ENCODE measurements at places on chromosomes 5 and 9.

GRCh38 chr5:113678924-113679575 is 165.6 kb downstream of the YTHDC2 start:
- no peak for DNase-seq

DNA sequence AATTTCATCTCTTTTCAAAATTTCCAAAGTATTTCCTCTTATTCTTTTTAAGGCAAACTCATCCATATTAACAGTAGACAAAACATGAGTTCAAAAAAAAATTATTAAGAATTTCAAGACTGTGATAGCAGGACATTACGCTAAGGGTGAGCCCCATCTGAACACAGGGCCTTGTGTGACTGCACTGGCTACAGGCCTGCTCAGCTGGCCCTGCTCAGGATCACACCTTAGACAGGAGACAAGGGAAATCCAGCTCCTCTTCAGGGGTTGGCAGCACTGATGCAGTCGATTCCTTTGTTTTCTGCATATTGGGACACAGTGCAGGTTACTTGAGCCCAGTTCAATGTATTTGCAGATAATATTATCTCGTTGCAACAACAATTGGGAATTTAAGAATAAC is 444.7 kb downstream of the PLK2 start:
- DNase-seq: no peak

DNA sequence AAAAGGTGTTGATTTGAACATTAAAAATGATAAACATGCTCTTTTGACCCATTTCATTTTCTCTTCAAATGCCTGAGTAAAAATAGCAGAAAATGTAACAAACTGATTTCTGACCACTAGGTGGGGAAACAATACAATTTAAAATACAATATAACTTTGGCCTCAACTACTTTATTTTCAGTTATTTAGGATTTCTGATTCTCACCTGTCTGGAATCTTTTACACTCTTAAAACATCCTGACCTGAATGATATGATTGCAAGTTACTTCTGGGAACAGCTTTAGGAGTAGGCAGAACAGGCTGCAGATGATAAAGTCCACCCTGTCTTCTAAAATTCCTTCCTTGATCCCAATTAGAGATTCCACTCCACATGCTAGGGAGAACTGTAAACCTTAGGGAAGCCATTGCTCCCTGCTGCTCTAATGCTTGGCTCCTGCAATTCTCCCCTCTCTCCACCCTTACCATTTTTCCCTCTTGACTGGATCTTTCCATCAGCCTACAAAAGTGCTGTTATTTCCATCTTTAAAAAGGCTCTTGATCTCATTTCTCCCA is 70.3 kb downstream of the FYB1 start:
- DNase-seq: no peak

- no peak for DNase-seq
Observed at GRCh38 chr9:96158147-96158546, 143.8 kb downstream of the HSD17B3 start.

DNA sequence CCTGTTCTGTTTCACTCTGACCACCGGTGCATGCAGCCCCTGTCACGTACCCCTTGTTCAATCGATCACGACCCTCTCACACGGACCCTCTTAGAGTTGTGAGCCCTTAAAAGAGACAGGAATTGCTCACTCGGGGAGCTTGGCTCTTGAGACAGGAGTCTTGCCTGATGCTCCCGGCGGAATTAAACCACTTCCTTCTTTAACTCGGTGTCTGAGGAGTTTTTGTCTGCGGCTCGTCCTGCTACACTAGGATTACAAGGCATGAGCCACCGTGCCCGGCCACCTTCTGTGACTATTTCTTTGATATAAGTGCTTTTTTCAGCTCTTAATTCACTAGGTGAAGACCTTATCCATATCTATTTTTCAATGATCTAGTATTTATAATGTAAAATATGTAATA is 167.5 kb downstream of the TTC39B start:
- DNase-seq: no peak

- no peak for DNase-seq
Observed at GRCh38 chr9:68455451-68455850, 85.2 kb downstream of the TMEM252 start.

- DNase-seq: no peak
Observed at GRCh38 chr9:110298043-110298605, 39.5 kb downstream of the TXNDC8 start.

DNA sequence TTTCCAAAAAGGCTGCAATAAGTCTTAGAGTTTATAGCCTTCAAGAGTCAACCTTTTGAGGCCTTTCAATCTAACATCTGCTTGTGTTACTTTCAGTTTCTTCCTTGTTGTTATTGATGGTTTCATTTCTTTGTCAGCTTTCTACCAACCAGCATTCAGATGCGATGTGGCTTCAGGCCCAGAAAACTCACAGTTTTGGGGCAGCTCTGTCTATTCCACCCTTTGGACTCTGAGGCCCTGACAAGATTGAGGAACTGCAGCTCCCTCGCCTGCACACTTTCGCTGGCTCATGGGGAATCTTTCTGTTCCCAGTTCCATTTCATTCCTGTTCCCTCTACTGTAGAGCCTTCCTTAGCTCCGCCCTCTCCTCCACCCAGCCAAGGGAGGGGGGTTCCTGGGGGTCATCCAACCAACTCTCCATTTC is 13.3 kb upstream of the WHRN start:
- no peak for DNase-seq

DNA sequence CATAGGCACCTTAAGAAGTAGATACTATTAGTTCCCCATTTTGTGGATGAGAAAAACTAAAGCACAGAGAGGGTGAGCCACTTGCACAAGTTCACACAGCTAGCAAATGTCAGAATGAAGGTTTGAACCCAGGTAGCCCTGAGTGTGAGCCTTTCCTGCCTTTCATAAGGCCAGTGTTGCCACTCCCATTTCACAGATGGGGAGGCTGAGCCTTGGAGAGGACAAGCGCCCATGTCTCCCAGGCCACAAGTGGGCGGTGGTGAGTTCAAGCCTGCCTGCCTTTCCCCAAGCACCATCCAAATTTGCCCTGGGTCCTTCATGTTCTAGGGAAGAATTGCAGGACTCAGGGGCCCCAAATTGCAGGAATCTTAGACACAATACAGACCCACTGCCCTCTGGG is 50.6 kb downstream of the LHX2 start:
- no peak for DNase-seq

DNA sequence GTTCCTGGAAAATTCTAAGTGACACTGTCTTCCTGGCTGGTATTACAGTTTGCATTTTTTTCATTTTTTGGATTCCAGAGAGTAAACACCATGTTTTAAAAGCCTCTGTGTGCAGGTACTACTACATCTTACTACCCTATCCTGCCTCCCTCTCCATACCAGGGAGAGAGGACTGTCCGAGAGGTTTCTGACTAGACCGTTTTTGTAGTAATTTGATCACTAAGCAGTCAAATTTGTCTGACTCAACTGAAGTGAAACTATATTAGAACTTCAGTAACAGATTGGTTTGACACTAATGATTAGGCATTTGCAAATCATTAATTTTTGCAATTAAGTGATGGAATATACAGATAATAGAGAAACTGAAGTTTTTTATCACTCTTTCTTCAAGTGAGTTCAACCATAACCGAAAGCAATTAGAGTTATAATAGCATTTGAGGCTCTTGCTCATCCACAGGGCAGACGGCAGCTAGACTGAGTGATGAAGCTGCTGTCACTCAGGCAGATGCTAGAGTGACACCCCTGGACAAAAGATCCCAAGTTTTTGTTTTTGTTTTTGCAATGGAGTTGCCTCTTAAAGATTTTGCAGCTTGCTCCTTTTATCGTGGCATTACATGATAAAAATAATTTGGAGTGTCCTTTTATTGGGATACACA is 44.3 kb downstream of the SMARCA2 start:
- no peak for DNase-seq

DNA sequence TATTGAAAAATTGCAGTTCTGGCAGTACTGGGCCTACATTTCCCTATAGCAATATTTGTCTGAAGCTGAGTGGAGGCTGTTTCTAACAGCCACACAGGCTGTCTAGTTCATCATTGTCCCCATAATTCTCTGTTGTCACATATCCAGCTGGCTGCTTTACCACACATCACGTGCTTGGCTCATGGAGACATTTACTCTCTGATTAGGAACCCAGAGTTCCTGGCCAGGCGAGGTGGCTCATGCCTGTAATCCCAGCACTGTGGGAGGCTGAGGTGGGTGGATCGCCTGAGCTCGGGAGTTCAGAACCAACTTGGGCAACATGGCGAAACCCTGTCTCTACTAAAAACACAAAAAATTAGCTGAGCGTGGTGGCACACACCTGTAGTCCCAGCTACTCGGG is 81.4 kb downstream of the PGM5 start:
- DNase-seq: no peak

DNA sequence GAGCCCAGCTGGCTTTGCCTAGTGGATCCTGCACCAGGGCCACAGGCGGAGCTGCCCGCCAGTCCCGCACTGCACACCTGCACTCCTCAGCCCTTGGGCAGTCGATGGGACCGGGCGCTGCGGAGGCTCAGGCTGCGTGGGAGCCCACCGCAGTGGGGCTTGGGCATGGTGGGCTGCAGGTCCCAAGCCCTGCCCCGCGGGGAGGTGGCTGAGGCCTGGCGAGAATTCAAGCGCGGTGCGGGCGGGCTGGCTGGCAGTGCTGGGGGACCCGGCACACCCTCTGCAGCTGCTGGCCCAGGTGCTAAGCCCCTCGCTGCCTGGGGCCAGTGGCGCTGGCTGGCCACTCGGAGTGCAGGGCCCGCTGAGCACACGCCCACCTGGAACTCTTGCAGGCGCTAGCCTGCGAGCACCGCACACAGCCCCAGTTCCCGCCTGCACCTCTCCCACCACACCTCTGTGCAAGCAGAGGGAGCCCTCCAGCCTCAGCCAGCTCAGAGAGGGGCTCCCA is 125.7 kb upstream of the OTULINL start:
- no peak for DNase-seq

DNA sequence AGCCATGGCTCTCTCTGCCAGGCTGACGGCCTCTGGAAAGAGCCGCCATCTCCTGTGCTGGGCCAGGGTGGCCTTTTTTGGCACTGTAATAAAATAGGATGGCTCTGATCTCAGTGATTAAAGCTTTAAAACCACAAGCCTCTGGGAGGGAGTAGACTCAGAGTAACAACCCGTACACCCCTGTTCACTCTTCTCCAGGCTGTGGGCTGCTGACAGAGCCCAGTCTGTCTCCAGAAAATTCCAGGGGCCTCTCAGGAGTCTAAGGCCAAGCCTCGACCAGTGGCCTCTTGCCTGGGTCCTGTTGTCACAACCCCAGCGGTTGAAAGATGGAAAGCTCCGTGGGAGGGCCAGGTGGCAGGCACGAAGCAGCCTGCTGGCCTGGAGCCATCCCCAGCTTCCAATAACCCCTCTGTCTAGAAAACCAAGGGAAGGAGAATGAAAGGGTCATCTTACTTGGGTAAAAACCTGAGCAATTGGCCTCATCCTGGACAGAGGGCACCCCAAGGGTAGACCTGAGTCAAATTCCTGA is 286.7 kb upstream of the ZNF462 start:
- DNase-seq: no peak

GRCh38 chr5:36739751-36740221 is 133.4 kb downstream of the SLC1A3 start:
- DNase-seq: no peak

DNA sequence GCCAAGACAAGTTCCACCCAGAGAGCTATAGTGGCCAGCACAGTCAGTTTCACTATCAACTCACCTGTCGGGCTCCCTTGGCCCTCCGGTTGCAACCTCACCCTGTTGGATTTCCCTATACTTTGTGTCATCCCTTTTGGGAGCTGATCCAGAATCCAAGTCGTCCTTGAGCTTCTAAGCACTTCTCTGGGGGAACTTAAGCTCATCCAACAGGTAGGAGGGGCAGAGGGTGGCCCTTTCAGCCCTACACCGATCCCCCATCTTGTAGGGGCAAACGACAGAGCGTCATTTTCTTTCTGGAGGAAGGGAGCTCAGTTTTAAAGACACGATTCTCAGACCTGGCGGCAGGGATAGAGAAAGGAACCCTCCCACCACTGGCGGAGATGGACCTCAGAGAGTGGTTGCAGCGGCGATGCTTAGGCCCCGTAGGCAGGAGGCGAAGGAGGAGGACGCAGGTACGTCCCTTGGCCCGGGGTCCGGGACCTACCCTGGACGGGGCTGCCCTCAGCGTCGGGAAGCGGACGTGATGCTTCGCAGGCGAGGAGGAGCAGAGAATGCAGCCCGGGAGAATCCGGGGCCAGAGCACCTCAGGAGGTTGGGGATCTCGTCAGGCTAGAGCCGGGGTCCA is 519 bp downstream of the ZER1 start:
- DNase-seq: no peak

- DNase-seq: no peak
Observed at GRCh38 chr9:137218212-137218753, 3.8 kb downstream of the RNF208 start.

- no peak for DNase-seq
Observed at GRCh38 chr5:72076621-72077300, 30.5 kb upstream of the MAP1B start.

GRCh38 chr9:37999588-38000189 is 69.3 kb downstream of the SHB start:
- no peak for DNase-seq
